ENCODE measurements at places on chromosomes 2 and 18.

- no peak for ATAC-seq
Measured at GRCh38 chr2:233544200-233544610, 22.4 kb downstream of the USP40 start.

GRCh38 chr18:59382383-59382782, 23.3 kb upstream of the LMAN1 start:
- ATAC-seq: no peak

- no peak for ATAC-seq
Measured at GRCh38 chr18:75109819-75110218, 99.1 kb downstream of the PTGR3 start.

DNA sequence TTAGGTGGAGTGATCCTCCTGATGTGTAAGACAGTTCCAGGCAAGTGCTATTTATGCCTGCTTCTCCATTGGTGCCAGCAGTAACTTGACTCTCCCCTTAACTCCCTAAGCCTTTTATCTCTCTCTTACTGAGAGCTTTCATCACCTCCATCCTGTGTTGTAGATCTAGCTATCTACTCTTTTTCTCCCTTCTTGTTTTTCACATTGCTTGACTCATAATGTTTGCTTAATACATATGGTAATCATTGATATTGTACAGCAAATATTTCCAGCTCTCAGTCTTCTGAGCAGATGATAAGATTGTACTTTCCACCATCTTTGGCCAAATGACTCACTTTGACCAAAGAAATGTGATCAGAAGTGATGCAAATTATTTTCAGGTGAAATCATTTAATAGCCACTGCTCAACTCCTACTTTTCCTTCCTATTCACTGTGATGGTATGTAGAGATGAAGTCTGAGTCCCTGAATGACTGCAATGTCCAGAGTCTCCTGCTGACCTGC, 165.0 kb downstream of the PLCL1 start:
- ATAC-seq: no peak

- no peak for ATAC-seq
Measured at GRCh38 chr18:74895686-74896085, 298.0 kb downstream of the ZNF407 start.
